DMS153 (cell line): ENCODE measurements at places on chromosomes 3 and 15.

GRCh38 chr3:56923526-56924224, 121.9 kb upstream of the ARHGEF3 start:
- peak; percentile 69 for DNase-seq

DNA sequence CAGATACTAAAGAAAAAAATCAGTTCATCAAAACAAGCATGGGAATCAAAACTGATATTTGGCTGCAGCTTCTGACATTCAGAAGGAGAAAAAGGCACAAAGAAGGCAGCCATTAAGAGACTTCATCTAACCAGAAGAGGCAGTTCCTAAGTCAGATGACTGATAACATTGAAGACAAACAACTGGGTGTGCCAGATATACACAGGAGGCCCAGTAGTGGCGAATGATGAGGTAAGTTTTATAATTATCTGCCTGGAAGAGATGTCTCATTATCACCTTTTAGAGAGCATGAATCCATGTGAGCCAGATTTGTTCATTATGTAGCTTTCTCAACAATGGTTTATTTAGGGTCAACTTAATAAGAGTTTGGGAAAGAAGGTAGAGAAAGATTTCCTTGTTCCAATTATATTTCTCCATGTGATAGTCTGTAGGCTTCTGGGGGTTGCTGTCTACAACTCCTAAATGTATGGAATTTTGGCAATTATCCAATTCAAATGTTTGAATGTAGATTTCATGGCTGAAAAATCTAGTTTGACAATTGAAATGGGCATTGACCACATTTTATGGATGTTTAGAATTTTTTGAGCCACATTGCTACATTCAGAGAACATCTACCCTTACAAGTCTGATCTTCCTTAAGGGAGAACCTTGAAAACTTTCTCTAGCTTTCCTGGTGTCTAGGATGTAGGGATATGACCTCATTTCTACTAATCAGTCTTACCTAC, 50.4 kb upstream of the RASGRF1 start:
- no peak for DNase-seq

- no peak for DNase-seq
These were observed 42.7 kb downstream of the THBS1 start for GRCh38 chr15:39623529-39623931.

DNA sequence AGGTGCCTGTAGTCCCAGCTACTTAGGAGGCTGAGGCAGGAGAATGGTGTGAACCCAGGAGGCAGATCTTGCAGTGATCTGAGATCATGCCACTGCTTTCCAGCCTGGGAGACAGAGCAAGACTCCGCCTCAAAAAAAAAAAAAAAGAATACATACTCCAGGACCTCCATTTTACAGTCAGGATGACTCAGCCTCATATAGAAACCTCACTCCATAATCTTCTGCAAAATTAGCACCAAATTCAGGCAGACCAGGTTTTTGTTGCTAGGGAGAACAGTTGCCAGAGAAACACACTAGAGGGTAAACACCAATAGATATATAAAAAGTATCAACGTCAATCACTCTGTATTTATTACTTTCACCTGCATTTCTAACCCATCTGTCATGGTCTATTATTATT, 28.3 kb upstream of the AP3B2 start:
- DNase-seq = no peak

- no peak for DNase-seq
These were observed 27.4 kb upstream of the NOX5 start for GRCh38 chr15:68987120-68987519.

GRCh38 chr15:58924327-58924726, 9.2 kb downstream of the SLTM start:
- no peak for DNase-seq

DNA sequence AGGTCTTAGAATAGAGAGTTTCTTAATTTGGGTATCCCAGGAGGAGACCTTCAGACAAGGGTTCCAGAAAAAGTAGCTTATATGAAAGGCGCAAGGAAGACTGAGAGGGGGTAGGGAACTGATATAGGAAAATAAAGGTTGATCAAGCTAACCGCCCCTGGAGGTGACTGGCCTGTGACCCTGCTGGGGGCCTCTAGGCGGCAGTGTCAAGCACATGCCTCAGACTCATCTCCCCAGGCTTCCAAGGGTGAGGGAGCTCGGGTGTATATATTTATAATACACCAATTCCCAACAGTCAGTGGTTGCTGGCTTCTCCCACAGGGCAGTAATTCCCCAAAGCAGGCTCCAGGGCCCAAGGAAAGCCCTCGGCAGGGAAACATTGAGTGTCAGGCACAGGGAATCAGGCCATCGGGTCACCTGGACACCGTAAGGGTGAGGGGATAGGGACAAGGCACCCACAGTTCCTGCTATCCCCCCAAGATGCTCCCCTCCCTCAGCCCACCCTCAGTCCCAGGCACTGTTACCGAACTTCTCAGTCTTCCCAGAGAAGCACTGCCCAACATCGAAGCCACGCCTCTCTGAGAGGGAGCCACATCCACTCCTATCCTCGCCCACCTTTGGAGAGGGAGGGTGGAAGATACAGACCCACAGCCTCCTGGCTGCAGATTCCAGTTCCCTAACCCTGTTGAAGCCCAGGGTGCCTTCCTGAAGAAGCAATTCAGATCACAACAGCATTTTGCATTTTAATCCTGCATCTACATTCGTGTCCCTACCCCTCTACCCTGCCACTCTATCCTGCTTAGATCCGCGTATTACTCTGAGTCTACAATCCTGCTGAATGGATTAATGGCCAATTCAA, 19.5 kb upstream of the CAV3 start:
- DNase-seq = no peak

- DNase-seq = no peak
These were observed 123.2 kb upstream of the RAP2B start for GRCh38 chr3:153038779-153039178.

GRCh38 chr3:46135475-46135874, 72.6 kb downstream of the CCR1 start:
- no peak for DNase-seq

- peak; percentile 30 for DNase-seq
These were observed 3.9 kb upstream of the FSIP1 start for GRCh38 chr15:39786447-39787056.

GRCh38 chr3:122357828-122358702, 25.0 kb downstream of the MIX23 start:
- no peak for DNase-seq

DNA sequence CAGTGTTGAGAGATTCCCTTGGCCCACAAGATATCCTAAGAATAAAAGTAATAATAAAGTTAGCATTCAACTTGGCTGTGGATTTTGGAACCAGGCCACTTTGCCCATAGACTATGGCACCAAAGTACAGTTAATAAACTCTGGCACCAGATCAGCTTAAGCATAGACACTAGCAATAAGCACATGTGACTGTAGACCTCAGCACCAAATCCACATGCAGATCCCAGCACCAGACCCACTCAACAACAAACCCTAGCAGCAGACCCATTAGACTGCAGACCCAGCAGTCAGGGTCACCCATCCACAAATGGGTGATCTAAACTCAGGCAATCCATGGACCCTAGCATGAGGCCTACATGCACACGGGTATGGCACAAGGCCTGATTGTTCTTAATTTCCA, 384.8 kb upstream of the CADM2 start:
- no peak for DNase-seq

GRCh38 chr3:18838758-18839157, 309.6 kb upstream of the KCNH8 start:
- no peak for DNase-seq
